Activated T-cell treated with anti-CD3 and anti-CD28 coated beads for 48 hours (primary cell): ENCODE measurements at places on chromosomes 5 and 9.

DNA sequence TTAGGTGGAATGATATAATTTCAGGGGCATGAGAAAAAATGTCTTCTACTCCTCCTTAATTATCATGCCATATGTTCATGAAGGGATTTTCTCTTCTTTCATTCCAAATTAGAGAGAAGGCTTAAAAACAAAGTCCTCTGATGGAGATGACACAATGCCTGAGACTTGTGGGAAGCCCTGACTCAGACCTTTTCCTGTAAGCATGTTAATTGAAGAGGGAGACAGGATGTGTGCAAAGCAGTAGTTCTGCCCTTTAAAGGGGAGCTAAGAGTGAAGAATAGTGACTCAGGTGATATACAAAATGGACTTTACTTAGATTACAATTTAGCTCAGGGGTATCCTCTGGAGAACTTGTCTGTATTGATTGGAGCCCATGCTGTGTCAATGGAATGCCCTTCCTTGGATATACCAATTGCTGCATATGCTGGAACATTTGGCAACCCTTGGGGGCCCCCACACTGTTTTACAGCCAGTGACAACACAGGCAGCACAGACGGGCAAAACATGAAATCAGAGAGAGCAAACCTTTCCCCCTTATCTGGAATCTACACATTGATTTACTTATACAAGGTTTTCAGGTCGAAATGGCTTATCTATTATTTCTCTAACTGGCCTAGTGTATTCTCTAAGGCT is 81.3 kb downstream of the IZUMO3 start:
- DNase-seq = no peak

GRCh38 chr5:145118127-145118526 is 717.0 kb downstream of the PRELID2 start:
- no peak for DNase-seq

DNA sequence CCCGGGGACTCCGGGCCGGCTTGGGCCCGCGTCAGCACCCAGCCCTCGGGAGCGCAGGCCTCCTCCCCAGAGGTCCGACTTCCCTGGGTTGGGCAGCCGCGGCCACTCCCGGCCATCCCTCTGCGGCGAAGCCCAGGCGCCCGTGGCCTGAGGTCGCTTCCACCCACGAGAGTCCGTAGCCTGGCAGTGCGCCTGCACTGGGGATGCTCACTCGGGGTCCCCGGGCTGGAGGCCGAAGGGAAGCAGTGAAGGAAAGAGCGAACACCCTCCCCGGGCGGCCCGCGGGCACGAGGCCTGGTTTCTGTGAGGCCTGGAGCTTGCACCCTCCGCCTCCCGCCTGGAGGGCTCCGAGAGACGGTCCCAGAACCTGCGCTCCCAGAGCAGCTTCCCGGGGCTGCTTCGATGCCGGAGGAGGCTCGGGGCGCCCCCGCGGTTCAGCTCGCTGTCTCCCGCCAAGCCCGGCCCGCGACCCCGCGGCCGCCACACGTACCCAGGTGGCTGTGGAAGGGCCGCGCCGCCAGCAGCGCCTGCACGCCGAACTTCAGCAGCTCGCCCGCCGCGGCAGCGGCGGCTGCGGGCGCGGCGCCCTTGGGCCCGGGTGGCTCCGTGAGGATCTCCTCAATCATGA is 607 bp downstream of the BARX1 start:
- DNase-seq = no peak

GRCh38 chr9:137412431-137412830 is 10.5 kb downstream of the EXD3 start:
- DNase-seq = no peak

DNA sequence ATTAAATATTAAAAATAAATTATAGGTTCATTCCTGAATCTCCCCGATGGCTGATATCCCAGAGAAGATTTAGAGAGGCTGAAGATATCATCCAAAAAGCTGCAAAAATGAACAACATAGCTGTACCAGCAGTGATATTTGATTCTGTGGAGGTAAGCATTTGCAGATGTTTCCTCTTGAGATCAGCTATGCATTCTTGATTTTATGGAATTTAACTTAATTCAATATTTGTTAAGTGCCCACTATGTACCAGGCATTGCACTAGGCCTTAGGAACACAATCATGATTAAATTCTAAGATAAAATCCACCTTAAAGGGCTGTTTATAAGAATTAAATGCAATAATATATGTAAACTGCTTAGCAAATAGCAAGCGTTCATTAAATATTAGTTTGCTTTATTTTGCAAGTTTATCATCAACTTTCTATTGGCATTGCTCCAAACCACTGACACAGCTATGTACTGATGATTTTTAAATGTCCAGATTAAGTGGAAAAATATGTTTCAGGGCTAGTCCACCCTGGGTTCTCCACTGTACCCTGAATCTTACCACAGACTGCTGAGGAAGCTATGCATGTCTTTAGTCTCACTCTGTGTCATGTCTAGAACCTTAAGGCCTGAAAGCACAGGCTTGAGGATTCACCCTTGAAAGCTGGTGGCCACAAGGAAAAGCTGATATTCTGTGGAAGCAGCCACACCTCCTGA is 33.2 kb downstream of the SLC22A4 start:
- no peak for DNase-seq

GRCh38 chr5:171839112-171839511 is 53.5 kb downstream of the SMIM23 start:
- DNase-seq = no peak
